ENCODE measurements at places on chromosomes 11 and 22. TPM values are rescaled to one million over a fixed set of nuclear protein-coding genes. Genes with fewer than 3 reads are reported as not detected.

PLAAT2 gene
- total RNA-seq, result not detected

GRCh38 chr22:50731811-50732624, 6.0 kb upstream of the ACR start:
- DNase-seq, result no peak

DNA sequence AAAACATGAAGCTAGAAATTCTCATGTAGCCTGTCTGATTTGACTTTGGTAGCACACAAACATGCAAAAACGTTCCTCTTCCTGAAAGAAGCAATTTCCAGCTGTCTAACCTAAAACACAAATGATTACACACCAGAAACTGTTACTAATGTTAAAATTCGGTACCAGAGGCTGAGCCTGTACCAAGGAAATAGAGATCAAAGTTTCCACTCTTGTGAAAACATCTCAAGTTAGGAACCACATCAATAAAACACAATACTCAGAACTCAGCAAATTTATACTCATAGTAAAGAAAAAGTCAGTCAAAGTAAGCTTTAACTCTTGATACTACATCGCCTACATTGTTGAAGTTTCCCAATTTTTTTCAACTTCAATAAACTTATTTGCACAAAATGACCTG, 107.8 kb downstream of the FCHSD2 start:
- DNase-seq, result no peak

GRCh38 chr22:44671742-44672141, 30.3 kb upstream of the PRR5 start:
- no peak for DNase-seq

DNA sequence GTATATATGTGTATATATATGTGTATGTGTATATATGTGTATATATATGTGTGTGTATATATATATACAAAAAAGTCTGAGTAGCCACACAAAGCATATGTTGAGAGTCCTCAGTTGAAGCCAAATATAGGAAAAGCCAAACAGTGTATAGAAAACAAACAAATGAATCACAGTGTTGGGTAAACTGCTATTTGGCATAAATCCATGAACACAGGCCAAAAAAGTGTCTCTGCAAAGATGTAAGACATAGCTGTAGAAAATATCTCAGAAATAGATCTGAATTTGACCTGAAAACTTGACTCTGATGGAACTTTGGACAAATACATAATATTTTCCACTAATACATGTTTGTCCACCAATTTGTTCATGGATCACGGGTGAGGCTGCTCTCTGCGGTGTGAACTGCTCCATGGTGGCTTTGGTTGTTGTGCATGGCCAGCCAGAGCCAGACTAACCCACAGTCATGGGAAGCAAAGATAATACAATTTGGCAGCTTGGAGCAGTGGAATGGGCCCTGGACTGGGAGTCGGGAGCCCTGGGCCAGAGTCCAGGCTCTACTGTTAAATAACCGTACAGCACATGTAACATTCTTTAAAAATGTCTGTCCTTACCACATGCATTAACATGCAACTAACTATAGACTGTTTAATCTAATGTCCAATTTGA, 76.9 kb upstream of the EED start:
- DNase-seq, result no peak

- DNase-seq, result no peak
Measured at GRCh38 chr22:43881091-43882061, 10.4 kb downstream of the PNPLA5 start.

GRCh38 chr11:35802221-35802620, 139.6 kb downstream of the TRIM44 start:
- DNase-seq, result no peak
